ENCODE measurements at places on chromosomes 6 and 20.

DNA sequence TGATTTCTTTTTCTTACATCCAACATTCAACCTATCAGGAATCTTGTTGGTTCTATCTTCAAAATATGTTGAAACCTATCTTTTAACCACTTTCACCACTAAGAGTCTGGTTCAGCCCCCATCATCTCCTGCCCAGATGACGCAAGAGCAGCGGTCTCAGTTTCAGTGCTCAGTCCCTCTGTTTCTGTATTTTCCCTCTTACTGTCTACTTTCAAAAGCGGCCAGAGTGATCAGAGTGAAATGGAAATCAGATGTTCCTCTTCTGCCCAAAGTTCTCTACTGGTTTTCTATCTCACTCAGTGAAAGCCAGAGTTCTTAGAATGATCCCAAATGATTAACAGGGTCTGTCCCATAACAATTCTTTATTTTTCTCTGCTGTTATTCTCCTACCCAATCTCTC lies 147.9 kb upstream of the PDE7B start:
- DNase-seq: no peak

GRCh38 chr6:36243562-36244212 lies 26.2 kb upstream of the PNPLA1 start:
- DNase-seq: no peak

DNA sequence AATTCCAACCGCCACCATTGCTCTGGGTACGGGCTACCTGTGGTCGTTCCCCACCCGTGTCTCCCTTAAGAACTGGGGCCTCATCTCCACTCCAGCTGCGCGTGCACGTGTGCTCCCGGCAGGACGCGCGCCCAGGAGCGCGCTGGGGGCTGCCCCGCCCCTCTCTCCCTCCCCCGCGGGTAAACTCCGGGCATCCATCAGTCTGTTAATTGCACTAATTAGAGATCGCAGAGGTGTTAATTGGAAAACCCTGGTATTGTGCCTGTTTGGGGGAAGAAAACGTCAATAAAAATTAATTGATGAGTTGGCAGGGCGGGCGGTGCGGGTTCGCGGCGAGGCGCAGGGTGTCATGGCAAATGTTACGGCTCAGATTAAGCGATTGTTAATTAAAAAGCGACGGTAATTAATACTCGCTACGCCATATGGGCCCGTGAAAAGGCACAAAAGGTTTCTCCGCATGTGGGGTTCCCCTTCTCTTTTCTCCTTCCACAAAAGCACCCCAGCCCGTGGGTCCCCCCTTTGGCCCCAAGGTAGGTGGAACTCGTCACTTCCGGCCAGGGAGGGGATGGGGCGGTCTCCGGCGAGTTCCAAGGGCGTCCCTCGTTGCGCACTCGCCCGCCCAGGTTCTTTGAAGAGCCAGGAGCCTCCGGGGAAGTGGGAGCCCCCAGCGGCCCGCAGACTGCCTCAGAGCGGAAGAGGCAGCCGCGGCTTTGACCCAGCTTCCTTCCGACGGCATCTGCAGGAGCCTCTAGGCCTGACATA lies 14.4 kb downstream of the FOXP4 start:
- DNase-seq: peak; percentile 52

GRCh38 chr6:122580737-122581136 lies 29.5 kb upstream of the PKIB start:
- DNase-seq: no peak

DNA sequence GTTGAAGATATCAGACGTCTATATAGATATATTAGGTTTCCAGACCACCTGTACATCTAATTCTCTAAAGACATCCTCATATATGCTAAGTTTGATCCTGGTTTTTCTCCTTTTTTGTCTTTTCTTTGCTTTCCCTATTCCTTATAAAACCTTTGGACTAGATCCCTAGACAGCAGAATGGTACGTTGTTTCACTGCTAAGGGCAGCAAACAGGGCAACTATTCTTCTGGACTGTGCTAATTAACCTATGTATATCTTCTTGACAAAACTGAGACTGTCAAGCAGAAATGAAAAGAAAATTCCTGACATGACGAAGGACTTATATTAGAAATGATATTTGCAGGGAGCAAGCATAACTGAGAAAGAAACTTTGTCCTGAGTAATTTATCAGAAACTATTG lies 19.1 kb downstream of the ME1 start:
- DNase-seq: no peak

GRCh38 chr6:124512431-124512830 lies 449.8 kb upstream of the RNF217 start:
- DNase-seq: no peak

- no peak for DNase-seq
These were observed 65.2 kb downstream of the THBS2 start for GRCh38 chr6:169188475-169188874.

- no peak for DNase-seq
These were observed 35.0 kb upstream of the SGK1 start for GRCh38 chr6:134352786-134353480.

DNA sequence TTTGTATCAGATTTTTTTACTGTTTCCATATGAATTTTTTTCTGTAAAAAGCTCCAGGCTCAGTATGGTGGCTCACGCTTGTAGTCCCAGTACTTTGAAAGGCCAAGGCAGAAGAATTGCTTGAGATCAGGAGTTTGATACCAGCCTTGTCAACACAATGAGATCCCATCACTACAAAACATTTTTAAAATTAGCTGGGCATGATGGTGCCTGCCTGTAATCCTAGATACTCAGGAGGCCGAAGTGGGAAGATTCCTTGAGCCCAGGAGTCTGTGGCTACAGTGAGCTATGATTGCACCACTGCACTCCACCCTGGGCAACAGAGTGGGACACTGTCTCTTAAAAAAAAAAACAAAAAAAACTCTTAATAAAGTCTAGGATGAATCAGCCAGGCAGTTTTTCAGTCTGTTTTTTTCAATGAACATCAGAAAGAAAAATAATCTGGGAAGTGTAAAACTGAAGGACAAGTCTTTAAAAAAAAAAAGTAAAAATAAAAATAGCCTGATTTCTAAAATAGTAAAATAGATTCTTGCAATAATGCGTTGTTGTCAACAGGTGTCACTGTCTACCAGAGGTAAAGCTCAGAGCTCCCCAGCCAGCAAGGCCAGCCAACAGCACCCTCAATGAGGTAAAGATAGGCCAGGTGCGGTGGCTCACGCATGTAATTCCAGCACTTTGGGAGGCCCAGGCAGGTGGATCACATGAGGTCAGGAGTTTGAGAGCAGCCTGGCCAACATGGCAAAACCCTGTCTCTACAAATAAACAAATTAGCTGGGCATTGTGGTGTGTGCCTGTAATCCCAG lies 9.3 kb upstream of the ATG5 start:
- DNase-seq: no peak

- no peak for DNase-seq
These were observed 58.4 kb downstream of the TMEM170B start for GRCh38 chr6:11595903-11596302.

DNA sequence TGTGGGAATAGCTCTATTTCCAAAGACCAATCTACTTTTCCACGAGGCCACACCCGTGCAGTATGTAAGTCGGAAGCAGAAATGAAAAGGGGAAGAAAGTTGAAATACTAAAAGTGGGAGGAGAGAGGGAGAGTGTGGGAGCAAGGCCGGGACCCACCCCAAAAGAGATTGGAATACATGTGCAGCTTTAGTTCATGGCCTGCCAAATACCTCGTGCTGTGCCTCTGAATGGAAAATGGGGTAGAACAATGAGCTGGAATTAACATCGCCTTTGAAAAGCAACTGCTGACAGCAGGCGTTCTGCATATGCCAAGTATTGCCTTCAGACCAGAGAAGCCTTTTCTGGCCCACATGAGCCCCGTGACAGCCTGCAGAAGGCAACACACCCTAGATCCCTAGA lies 155.6 kb downstream of the CD83 start:
- DNase-seq: no peak

- DNase-seq: no peak
These were observed 55.2 kb downstream of the KIF6 start for GRCh38 chr6:39669973-39670342.

GRCh38 chr6:110342759-110343158 lies 15.4 kb downstream of the METTL24 start:
- DNase-seq: no peak

- DNase-seq: no peak
These were observed 89.2 kb downstream of the UST start for GRCh38 chr6:148835920-148836441.

DNA sequence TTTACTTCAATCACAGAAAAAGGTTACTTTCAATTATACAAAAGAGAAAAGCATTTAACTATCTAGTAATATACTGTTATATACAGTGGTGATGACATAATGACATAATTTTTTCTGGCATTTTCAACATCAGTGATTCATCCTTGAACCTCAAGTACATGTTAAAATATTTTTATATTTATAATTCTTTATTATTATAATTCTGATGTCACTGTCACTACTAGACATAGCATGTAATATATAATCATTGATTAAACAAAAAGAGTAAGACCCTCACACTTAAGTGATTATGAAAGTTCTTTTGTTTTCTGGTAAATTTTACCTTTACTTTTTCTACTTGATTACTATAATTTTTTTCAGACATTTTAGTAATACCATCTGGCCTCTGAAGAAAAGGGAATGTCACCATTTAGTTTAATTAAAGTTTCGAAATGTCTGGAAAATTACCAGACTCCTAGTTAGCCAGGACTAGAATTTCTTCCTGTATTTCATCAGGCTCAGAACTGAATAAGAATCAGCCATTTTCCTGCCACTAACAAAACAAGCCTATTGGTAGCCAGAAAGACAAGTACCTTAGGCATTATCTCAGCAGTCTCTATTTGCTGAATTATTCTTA lies 71.5 kb downstream of the FILIP1 start:
- no peak for DNase-seq

DNA sequence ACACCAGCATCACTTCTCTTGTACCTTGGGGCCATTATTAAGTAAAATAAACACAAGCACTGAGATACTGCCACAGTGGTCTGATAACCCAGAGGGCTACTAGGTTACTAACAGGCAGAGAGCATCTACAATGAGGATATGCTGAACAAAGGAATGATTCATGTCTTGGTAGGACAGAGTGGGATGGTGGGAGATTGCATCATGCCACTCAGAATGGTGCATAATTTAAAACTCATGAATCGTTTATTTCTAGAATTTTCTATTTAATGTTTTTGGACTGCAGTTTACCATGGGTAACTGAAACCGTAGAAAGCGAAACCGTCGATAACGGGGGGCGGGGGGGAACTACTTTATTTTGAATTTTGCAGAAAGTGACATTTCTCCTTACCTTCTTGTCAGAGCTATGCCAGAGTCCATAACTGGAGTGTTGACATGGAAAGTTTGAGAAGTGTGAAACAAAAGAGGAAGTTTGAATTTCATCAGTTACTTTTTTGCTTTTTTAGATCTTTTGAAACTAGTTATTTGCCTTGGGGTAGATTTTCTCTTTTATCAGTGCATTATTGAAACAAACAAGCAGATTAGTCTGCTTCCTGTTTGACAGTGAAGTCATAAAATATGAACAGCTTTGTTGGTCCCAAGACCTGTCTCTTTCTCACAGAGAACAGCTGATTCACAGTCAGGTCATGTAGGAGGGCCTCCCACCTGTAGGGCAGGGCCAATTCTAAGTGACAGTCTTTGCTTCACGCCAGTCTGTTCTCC lies 124.9 kb downstream of the KLHL32 start:
- no peak for DNase-seq

DNA sequence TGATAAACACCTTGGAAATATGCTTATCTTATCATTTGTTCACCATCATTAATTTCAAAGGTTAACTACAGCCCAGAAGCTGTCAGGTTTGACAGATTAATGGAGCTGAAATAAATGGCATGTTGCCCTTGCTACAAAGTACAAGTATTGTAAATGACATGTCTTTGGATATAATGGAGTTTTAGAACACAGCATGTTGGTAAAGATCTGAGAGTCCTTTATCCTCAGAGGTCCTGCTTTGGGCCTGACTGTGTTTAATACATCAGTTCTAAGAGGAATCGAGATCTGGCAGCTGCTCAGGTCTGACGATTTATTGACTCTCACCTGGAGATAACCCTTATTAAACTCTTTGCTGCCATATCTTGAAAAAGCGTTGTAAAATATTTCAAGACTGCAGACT lies 222.7 kb upstream of the OPRM1 start:
- no peak for DNase-seq

DNA sequence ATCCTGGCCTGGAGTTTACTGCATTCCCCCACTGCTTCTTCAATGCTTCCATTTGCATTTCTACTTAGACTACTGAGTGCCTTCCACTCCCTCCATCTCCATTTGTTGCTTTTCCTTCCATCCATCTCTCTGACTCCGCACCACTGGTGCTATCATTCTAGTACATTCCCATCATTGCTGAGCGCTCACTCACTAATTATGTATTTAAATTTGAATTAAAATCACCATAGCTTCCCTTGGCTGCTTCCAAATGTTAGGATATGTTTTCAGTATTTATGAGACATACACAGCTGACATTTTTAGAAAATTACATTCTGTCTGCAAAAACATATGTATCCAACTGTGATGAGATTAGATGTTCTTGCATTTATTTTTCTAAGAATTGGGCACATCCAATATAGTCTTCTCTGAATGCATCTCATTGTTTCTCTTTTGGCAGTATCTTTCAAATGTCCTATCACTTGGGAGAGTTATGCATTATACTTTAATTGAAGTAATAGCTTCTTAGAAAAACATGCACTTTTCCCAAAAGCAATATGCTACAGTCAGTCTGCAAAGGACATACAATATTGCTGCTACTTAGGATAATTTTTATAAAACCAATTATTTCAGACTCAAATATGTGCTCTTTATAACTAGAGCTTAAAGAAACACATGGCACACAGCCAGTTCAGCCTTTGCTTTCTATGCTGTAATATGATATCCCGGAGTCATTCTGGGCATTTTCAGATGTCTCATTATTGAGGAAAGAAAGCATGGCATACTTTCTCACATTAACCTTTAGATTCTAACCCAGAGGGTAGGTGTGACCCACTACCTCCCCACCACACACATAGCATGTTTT lies 12.1 kb upstream of the COL21A1 start:
- DNase-seq: no peak

- DNase-seq: no peak
These were observed 337.0 kb downstream of the THBS2 start for GRCh38 chr6:168916576-168917211.

DNA sequence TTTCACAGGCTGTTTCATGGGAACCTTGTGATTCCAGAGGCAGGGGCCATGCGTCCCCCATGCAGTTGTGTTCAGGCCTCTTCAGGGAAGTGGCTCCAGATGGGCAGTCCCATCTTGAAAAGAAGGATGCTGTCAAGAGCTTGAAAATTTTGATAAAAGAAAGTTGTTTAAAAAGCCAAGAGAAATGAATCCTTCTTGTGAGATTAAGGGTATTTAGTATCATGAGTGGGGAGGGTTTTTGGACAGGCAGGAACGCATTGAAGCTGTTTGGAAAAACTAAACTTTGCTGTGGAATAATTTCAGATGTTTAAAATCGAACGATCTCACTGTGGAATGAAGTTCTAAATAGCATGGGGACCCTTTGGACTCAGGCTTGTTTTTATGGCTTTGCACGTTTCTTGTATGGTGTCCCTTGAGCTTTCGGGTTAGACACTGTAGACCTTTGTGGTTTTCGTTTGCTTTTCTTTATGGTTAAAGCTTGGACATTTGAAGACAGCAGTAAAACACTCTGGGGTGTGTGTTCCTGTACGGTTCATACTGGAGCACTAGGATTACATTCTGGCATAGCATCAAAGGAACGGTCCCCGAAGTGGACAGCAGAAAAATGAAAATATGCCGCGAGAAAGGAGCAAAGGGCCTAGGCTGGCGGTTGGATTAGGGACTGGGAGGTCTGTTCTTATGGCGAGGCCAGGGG lies 18.2 kb downstream of the KIF25 start:
- no peak for DNase-seq

Measured in stimulated activated CD8-positive, alpha-beta memory T cell treated with anti-CD3 and anti-CD28 coated beads, Interleukin-15, amount 100 ng/mL, for 24 hours (primary cell).